Right lung (tissue), 10 donors: ENCODE measurements at places on chromosomes 11 and 22. TPM values are rescaled to one million over a fixed set of nuclear protein-coding genes. Genes with fewer than 3 reads are reported as not detected.

Gene OR56A5
- not detected for polyA plus RNA-seq

Gene LRRC55
- polyA plus RNA-seq, result 2.2 TPM

Gene GAS2
- 8.1 TPM for polyA plus RNA-seq

Gene BMAL1
- 14.4 TPM for polyA plus RNA-seq

Gene DNAJB13
- polyA plus RNA-seq, result 4.4 TPM
